HFFc6 (cell line): ENCODE measurements at places on chromosomes 16 and 17.

- DNase-seq, result no peak
Observed at GRCh38 chr17:49574945-49575678, 559 bp upstream of the NXPH3 start.

DNA sequence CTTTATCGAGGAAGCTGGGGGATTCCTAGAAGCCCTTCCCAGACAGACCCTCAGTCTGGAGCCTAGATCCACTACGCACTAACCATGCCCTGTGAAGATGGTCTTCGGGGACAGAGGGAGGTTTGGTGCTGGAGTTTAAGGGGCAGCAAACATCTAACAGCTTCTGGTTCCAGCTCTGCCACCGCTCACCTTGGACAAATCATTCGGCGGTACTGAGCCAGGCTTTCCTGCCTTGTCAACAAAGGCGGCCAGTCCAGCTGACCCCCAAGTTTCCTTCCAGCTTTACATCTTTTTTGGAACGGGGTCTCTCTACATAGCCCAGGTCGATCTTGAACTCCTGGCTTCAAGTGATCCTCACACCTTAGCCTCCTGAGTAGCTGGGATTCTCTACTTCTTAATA, 369 bp upstream of the GJD3 start:
- DNase-seq, result no peak

DNA sequence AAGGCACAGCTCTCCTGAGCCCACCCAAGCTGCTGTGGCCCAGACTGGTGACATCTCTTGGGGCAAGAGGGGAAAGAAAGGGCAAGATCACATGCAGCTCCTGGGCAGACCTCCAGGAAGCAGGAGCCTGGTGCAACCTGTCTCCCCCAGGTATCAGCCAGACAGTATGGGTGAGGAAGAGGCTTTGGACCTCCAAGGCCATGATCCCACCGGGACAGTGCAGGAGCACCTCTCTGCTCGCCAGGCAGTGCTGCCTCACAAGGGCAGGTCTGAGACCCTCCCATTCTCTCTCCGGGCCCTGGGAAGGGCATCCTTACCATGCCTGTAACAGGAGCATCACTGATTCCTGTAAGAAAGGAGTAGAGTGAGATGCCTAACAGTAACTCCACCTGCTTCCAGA, 25.6 kb upstream of the COG7 start:
- no peak for DNase-seq

DNA sequence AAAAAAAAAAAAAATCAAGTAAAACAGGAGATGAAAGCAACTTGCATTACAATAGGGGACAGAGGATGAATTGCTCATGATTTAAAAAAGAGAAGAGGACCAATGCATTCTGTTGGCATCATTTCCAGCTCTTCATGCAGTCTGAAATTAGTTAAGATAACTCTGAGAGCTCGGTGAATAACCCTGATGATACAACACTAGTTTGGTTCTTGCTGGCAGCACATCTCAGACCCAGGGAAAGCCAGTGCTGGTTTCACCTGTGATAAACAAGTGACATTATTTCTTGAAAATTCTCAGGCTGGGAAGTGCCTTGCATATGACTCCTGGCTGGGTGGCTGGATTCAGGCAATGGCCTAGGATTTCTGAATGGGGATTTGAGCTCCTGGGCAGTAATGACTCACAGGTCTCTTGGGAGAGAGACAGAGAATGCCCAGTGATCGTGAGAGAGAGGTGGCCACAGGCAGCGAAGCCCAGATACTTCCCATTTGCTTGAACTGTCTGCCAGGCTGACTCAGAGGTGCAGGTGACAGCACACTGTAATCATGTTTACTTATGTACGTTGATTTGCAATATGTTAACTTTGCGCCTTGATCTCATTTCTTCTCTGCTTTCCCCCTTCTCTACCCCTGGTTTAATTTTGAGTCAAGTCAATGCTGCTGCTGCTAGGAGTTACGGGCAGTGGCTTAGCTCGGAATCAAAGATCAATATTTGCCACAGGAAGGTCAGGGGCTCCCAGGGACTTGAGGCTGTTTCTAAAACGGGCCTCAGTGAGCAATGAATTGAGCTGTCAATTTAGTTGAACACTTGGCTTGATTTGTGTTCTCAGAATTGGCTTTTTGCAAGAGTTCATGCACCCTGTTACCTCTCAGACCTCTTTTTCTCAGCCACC, 27.1 kb downstream of the ARSG start:
- peak; percentile 19 for DNase-seq

DNA sequence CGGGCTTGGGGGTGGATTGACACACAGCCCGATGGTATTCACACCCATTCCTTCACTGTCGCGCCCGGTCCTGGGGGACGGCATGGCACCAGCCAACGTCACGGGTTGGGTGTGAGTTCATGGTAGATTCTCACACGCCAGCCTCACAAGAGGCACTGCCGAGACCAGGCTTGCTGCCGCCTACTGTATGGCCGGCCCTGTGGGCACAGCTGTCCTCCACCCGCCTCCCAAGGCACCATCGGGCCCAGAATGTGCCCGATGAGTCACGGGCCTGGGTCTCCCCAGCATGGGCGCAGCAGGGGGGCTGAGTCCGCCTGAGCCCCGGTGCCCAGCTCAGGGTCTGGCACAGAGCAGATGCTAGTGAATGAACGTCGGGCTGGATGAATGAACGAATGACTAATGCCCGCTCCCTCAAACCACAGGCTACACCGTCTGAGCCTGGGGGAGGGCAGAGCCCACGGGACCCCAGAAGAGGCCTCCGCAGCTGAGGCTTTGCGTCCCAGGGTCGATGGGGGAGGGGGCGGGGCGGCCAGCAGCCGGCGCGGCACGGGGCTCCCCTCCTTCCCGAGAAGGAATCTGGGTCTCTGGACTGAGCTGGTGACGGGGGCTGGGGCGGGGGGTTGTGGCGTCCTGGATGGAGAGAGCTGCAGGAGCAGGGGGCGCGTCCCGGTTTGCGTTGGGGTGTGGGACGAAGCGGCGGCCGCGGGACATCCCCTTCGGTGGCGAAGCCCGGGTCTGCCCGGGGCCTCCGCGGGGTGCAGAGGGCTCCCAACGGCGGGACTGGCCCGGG, 829 bp downstream of the PITPNM3 start:
- DNase-seq, result no peak

DNA sequence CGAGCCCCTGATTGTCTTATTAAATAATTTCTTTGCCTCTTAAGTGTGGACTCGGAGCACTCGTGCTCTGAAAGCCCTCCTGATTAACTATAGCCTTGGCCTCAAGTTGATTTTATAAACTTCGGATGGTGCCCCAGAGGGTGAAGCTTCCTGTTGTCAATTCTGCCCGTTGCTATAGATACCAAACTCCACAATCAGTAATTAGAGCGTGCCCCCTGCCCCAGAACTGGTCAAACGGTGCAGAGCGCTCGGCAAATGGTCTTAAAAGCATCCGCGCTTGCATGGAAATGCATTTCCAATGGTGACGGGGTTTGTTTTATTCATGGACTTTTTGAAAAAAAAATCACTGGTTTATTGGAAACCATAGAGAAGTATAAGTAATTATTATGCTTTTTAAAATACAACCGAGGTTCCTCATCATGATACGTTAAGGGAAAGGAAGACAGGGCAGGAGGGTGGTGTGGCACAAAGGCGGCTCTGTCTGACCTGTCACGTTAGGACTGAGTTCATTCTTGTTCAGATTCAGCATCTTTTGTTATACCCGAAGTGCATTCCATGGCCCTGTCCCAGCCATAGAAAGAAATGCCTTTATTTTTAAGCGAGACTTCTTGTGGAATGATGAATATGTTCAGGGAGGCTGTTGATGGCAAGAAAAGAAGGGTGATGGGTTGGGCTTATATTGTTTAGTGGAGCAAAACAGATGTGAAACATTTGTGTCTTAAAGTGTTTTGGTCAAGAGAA, 476.4 kb downstream of the MAF start:
- DNase-seq, result no peak

- no peak for DNase-seq
Observed at GRCh38 chr16:12025926-12026325, 49.4 kb downstream of the SNX29 start.

- DNase-seq, result no peak
Observed at GRCh38 chr17:4043862-4044261, 79.6 kb upstream of the ATP2A3 start.
